CD4-positive, alpha-beta T cell (primary cell): ENCODE measurements at places on chromosomes 7 and 10.
A peak's percentile ranks its signal among the peaks of the same experiment; 100 is the strongest.

- no peak for DNase-seq
These were observed 521.5 kb downstream of the PTPRN2 start for GRCh38 chr7:158066085-158066484.

GRCh38 chr7:97959046-97959445 is 30.9 kb downstream of the OCM2 start:
- no peak for DNase-seq

DNA sequence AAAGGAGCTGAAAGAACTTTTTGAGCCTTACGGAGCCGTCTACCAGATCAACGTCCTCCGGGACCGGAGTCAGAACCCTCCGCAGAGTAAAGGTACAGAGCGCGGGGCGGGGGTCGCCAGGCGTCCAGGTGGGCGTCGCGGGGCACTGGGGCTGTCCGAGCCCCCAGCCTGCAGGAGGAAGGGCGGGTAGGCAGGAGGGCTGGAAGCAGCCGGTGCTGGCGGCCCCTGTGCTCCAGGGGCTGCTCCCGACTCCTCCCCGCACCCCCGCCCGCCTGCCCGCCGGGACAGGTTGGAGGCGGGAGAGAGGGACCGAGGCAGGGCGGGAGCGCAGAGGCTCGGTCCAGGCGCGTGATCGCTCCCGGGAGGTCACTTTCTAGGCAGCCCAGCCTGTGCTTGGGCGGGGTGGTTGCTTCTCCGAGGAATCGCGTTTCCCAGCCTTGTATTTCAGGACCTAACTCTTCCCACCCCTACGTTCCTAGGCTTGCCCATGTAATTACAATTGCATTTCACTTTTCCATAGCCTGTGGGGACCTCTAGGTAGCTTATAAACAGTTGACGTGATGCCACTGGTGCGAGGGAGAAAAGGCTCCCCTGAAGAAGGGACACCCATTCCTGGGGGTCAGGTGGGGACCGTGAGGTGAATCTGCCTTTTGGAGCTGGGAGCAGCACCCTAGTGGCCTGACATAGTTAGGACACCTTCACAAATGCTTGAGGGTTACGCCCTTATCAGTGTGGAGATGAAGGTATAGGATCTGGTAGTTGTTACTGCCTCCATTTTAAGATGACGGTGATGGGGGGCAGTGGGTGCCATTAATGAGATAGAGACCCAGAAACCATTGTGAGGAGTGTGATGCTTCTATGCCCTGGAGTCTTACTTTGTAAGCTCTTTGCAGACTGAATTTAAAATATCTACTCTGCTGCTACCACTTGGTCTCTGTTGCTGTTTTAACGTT is 148.2 kb downstream of the CELF2 start:
- peak; percentile 64 for DNase-seq

DNA sequence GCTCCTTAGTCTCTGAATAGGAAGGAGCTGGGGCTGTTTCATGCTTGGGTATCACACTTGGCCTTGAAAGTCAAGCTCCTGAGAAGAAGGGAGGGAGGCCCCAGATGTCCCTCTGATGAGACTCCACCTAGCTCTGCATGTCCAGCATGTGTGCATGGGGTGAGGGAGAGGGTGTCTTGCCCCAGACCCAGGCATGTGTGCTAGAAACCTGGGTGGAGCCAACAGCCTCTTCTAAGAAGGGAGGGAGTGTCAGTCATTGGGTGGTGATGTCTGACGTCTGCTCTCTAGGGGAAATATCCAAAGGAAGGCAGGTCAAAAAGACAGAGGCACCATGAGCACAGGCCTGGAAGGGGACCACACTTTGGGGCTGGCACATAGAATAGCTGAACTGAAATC is 159.0 kb downstream of the CDH23 start:
- DNase-seq, result no peak

DNA sequence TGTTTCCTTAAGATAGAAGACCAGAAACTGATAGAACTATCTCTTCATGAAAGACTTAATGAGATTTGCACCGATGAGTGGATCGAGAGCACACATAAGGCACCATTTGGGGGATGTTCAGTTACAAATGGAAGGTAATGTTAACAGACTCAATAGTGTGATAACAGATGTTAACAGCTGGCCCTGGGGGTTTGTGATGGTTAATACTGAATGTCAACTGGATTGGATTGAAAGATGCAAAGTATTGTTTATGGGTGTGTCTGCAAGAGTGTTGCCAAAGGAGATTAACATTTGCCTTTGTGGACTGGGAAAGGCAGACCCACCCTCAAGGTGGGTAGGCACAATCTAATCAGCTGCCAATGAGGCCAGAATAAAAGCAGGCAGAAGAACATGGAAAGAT is 130.5 kb upstream of the DGKB start:
- no peak for DNase-seq

DNA sequence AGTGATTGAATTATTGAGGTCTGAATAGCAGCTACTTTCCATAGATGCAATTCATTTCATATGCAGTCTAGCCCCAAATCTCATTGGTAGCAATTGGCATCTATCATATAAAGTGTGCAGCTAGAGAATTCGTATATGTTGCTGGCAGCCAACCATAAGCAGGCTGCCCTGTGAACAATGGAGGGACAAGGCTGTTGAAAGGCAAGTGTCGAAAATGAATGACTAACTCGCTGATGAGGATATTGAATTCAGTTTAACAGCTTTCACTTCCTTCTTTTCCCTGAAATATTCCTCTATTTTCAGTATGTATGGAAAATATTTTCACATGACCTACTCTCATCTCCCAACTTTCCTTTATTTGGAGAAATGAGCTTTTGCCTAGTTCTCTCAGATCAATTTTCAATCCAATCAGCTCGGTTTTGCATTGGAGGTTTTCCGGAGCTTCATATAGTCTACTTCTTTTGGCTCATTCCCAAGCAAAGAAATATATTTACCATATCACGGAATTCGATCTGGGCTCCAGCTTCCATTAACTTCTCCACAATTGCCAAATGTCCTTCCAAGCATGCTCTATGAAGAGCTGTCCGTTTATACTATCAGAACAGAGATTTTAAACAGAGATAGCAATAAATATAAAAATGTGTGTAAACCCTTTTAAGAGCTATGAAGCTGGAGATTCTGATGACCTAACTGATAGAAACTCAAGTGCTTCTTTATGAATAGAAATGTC is 3.5 kb downstream of the ANKRD1 start:
- DNase-seq, result no peak

- no peak for DNase-seq
These were observed at the start of gene LDB3 for GRCh38 chr10:86668297-86669165. Gene LDB3 (plus strand): TSS chr10:86668511. CDS start chr10:86668692, 181 bp downstream.

DNA sequence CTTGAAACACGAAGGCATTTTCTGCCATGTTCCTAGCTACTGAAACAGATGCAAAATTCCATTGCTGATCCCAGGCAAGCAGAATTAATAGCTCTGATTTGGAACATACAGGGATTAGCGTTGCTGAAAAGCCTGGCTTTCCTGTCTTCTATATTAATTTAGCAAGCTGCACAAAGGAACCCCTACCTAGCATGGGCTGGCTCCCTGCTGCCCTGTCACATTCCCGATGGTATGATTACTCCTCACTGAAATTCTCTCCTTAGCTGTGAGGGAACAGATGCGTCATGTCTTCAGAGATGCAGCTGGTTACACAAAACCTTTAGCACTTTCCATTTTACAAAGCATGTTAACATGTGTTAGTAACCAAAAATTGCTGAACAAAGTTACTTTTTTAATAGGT is 878.9 kb downstream of the TYW1 start:
- no peak for DNase-seq

GRCh38 chr7:92569137-92569536 is 21.1 kb downstream of the FAM133B start:
- no peak for DNase-seq
